ENCODE measurements at places on chromosomes 16 and 17.

GRCh38 chr17:81583589-81584342, 31.6 kb upstream of the FAAP100 start:
- H3K36me3 ChIP-seq, result peaks cover 6% of the 10 kb centered on the region
- no peak for DNase-seq
- no peak overlapping the region for H3K4me3 ChIP-seq
- peak overlapping the region; percentile 51 for H3K27ac ChIP-seq
- peaks cover 17% of the 10 kb centered on the region for H3K4me1 ChIP-seq

DNA sequence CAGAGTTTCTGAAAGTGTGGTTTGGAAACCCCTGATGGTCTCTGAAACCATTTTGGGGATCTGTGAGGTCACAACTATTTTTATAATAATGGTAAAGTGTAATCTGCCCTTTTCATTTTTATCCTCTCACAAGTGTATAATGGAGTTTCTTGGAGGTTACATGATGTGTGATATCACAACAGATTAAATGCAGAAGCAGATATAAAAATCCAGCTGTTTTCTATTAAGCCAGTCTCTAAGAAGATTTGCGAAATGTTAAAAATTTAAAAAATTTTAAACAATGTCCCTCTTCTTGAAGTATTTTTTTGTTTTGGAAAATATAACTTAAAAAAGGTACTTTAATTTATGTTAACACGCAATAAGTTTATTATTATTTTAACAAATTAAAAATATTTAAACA, 48.7 kb downstream of the RPGRIP1L start:
- no peaks in the 10 kb centered on the region for H3K4me1 ChIP-seq
- H3K4me3 ChIP-seq, result no peak overlapping the region
- no peak overlapping the region for H3K27ac ChIP-seq
- no peak for DNase-seq
- H3K36me3 ChIP-seq, result peaks cover 2% of the 10 kb centered on the region

DNA sequence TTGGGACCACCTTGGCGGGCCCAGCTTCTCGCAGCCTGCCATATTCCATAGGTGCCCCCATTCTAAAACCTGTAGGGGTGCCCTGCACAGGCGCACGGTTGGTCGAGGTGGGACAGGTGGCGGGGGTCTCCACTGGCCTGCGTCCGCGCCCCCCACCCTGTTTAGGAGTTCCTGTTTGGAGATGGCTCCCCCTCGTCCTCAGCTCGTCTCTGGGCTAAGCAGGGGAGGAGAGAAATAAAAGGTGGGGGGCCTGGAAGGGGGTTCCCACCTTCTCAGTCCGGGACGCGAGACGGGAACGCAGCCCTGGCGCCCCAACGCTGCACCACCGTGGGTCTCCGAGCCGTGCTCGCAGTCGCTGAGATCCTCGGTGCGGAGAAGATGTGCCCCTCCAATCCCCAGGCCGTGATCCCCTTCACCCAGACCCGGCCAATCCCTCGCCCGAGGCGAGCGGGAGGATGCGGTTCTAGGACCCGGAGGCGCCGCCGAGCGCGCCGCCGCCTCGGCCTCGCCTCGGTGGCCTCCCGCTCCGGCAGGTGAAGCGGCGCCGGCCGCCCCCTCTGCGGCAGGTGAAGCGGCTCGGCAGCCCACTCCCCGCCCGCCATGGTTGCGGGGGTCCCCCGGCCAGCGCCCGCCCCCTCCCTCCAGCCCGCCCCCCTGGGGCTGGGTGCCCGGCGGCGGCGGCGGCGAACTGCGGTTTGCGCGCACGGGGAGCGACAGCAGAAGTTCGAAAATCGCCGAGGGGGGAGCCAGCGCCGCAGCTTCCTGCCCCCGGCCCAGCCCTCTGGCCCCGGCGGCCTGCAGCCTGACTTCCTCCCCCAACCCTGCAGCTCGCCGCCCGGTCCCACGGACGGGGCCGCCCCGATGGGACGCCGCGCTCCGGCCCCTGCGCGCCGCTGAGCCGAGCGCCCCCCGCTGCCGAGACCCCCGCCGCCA, at the start of gene FMNL1:
Gene FMNL1, plus strand, starts transcription at position 805 of the 933 bp plus-strand sequence. CDS start 240 bp downstream, outside the sequence.
- peak within 1 kb of the TSS; percentile 99 for H3K4me3 ChIP-seq
- H3K27me3 ChIP-seq, result no peaks in the 10 kb centered on the region
- H3K36me3 ChIP-seq, result peaks cover 18% of the 10 kb centered on the region
- peak within 1 kb of the TSS; percentile 95 for H3K27ac ChIP-seq
- DNase-seq, result peak; percentile 78

- H3K36me3 ChIP-seq, result no peaks in the 10 kb centered on the region
- peaks cover 25% of the 10 kb centered on the region for H3K27me3 ChIP-seq
- no peak overlapping the region for H3K27ac ChIP-seq
- H3K4me1 ChIP-seq, result peaks cover 13% of the 10 kb centered on the region
- H3K4me3 ChIP-seq, result no peak overlapping the region
Observed at GRCh38 chr17:76581515-76581914, 4.1 kb downstream of the ST6GALNAC2 start.

GRCh38 chr17:38920374-38921291, 4.8 kb upstream of the LASP1NB start:
- H3K27me3 ChIP-seq, result no peaks in the 10 kb centered on the region
- H3K4me1 ChIP-seq, result peaks cover 34% of the 10 kb centered on the region

- no peak for DNase-seq
- H3K4me3 ChIP-seq, result no peak overlapping the region
- no peaks in the 10 kb centered on the region for H3K4me1 ChIP-seq
- no peaks in the 10 kb centered on the region for H3K36me3 ChIP-seq
Observed at GRCh38 chr16:22726868-22727267, 87.1 kb upstream of the HS3ST2 start.

- peaks cover 21% of the 10 kb centered on the region for H3K4me1 ChIP-seq
- no peaks in the 10 kb centered on the region for H3K36me3 ChIP-seq
- H3K4me3 ChIP-seq, result peak within 1 kb of the TSS; percentile 81
- H3K27me3 ChIP-seq, result peaks cover 63% of the 10 kb centered on the region
- peak; percentile 62 for DNase-seq
Observed at GRCh38 chr17:38605841-38606645, at the start of gene SRCIN1. Gene SRCIN1, minus strand, starts transcription at chr17:38605952. Its CDS starts 247 bp downstream, at chr17:38605705.

DNA sequence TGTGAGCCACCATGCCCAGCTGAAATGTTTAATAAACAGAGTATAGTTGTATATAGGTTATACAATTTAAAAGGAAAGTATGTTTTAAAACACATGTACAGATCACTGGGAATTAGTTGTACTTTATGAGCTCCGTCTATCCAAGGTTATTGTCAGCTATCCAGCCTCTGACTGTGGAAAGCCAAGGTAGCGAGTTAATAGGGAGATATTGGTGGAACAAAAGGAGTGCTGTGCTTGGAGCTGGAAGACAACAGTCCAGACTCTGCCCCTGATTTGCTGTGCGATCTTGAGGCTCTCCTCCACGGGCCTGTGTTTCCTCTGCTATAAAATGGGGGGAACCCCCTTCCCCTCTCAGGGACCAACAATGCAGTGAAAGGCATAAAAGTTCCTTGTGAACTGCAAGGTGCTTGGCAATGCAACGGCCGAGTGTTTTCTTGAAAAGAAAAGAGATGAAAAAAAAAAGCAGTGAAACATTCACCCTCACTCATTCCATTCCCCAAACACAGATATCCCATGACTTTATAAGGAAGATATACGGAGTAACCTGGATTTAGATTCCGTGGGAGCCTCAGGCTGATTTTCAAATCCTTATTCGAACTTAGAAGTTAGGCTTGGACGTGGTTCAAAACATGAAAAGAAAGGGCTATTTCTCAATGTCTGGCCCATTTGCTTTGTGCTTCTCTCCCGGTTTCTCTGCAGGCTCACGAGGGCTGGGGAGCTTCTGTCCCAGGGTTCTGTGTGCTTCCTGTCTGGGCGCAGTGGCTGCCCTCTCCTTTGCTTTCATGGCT, 34.1 kb downstream of the CUEDC1 start:
- no peak for DNase-seq
- H3K27ac ChIP-seq, result no peak overlapping the region
- no peak overlapping the region for H3K4me3 ChIP-seq
- H3K4me1 ChIP-seq, result no peaks in the 10 kb centered on the region
- H3K27me3 ChIP-seq, result no peaks in the 10 kb centered on the region

DNA sequence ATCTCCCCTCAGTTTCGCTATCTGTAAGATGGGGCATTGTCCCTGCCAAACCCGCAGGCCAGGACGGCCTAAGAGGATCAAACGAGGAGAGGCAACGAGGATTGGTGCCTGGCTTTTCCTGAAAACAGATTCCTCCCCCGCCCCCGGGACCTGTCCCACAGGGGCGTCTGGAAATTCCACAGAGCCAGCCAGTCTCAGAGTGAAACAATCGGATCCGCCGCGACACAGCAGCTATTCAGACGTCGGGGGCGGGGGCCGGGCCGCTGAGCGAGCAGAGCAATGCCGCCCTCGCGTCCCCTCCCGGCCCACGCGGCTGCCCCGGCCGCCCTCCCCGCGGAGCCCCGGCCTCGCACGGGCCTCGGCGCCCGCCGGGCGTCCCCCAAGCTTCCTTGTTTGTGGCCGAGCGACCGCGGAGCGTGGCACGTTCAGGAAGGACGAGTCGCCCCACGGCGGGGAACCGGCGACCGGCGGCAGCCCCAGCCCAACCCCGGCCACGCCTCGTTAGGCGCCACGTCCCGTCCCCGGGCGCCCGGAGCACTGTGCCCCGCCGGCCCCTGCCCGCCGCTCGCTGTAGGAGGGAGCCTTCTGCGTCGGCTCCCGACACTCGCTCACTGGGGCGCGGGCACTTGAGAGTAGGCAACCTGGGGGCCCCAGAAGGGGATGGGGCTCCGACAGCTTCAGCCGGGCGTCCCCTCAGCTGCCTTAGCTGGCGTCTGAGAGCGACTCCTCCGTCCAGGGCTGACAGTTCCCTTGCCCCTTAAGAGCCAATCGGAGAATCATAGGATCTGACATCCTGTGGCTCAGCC, 29.6 kb upstream of the PHOSPHO1 start:
- peaks cover 7% of the 10 kb centered on the region for H3K27me3 ChIP-seq
- peaks cover 12% of the 10 kb centered on the region for H3K4me1 ChIP-seq
- peak overlapping the region; percentile 73 for H3K27ac ChIP-seq

- peak; percentile 71 for DNase-seq
- peaks cover 52% of the 10 kb centered on the region for H3K4me1 ChIP-seq
- H3K4me3 ChIP-seq, result peak overlapping the region; percentile 79
- H3K36me3 ChIP-seq, result peaks cover 1% of the 10 kb centered on the region
Observed at GRCh38 chr17:51427856-51428255, 167.5 kb downstream of the UTP18 start.

- no peak for DNase-seq
- H3K27ac ChIP-seq, result no peak overlapping the region
- no peaks in the 10 kb centered on the region for H3K36me3 ChIP-seq
- H3K27me3 ChIP-seq, result peaks cover 1% of the 10 kb centered on the region
Observed at GRCh38 chr17:48550502-48551213, 5.7 kb upstream of the HOXB2 start.

GRCh38 chr16:72311426-72311825, 139.5 kb upstream of the PMFBP1 start:
- H3K27ac ChIP-seq, result no peak overlapping the region
- no peaks in the 10 kb centered on the region for H3K36me3 ChIP-seq
- H3K4me1 ChIP-seq, result no peaks in the 10 kb centered on the region

- H3K4me3 ChIP-seq, result no peak overlapping the region
- H3K36me3 ChIP-seq, result no peaks in the 10 kb centered on the region
- DNase-seq, result no peak
- no peaks in the 10 kb centered on the region for H3K27me3 ChIP-seq
- H3K27ac ChIP-seq, result no peak overlapping the region
Observed at GRCh38 chr16:11303405-11304138, 22.4 kb upstream of the PRM1 start.

Measured in activated T-cell treated with anti-CD3 and anti-CD28 coated beads, Interleukin-2, amount 50 U/mL, for 72 hours (primary cell).